ENCODE measurements at places on chromosomes 5 and 9.

DNA sequence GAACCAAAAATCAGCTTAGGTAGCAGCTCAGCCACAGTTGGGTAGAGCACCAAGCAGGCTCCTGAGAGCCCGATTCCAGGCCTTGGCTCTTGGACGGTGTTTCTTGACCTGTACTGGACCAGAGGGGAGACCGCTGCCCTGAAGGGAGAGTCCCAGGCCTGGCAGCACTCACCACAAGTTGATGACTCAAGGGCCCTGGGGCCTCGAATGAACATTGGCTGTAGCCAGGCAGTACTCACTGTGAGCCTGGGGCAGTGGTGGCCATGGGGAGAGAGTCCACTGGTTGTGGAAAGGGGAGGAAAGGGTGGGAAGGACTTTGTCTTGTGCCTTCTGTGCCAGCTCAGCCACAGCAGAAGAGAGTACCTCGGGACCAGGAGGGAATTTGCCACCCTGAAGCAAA lies 166.1 kb downstream of the EDIL3 start:
- peak; percentile 17 for DNase-seq

- DNase-seq: peak; percentile 81
Observed at GRCh38 chr5:170491479-170491878, 12.3 kb upstream of the KCNIP1 start.

GRCh38 chr9:23306731-23307130 lies 519.3 kb downstream of the ELAVL2 start:
- no peak for DNase-seq

- no peak for DNase-seq
Observed at GRCh38 chr9:5633243-5633642, 4.3 kb downstream of the RIC1 start.

DNA sequence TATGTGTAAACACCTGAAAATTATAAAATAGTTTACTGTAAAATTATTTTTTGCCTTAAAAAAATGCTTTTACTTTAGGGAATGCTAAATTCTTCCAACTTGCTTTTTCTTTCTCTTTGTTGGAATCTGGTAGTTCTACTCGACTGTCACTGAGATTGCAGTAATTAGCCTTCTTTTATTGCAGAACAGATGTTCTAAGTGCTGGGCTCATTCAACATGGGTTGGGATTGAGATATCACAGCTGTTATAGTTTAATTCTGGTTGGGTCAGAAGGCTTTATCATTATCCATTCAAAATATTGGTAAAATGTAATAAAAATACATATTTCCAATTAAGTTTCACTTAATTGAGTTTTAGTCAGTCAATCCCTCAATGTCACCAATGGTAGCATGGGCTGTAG lies 686.7 kb downstream of the CDH18 start:
- no peak for DNase-seq

DNA sequence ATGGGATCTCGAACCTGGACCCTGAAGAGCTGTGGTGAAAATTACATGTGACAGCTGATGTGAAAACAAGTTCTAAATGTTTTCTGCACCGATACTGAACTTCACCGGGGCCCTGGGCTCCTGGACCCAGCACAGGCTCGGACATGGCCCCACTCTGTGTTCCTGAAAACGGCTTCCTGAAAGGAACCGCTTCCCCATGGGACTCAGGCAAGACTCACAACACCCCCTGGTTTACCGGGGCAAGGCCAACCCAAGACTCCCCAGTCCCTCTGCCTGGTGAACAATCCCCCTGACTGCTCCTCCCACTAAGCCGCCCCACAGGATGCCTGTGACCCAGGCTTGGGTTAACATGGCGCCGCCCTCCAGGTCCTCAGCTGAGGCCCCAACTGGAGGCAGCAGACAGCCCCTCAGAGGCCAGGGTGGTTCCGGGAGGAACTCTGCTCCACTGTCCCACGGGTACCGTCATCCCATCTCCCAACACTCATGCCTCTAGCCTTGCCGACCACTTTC lies 124.5 kb upstream of the FOXD4L5 start:
- no peak for DNase-seq

DNA sequence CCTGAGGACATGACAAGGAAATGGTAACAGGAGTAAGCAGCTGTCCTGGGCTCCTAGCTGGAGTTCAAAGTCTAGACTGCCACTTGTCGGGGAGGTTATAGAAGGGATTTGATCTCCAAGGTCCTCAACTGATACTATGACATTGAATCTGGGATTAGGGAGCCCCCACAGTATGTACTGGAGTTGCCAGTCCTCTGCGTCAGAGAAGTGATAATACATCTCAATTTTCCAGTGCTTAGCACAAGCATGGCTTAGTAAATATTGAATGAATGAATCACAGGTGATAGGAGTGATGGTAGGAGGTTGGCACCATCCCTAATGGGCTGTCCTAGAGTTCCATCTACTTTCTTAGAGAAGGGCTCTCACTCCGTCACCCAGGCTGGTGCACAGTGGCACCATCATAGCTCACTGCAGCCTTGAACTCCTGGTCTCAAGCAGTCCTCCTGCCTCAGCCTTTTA lies 6.2 kb upstream of the TPM2 start:
- DNase-seq: no peak

DNA sequence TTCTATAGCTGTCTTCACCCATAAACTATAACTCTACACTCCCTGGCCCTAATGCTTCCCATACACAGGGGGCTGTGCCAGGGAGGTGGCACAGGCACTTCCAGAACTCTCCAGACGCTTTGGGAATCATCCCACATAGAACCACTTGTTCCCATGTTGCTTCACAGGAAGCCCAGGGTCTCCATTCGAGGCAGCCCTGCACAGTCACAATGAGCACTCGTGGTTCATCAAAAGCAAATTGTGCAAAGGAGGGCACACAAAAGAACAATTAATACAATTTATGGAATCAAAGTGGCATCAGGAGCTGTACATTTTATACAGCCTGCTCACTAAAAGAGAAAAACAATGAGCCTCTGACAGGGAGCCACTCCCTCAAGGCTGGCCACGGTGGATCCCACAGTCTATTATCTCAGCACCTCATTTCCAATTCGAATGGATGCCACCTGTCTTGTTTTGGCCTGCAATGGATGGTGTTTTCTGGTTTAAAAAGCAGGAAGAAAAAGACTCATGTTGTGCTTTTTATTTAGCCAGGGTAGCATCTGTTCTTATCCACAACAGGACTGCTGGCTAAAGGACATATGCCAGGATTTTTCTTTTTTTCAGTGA lies 354.8 kb downstream of the ENC1 start:
- DNase-seq: no peak

DNA sequence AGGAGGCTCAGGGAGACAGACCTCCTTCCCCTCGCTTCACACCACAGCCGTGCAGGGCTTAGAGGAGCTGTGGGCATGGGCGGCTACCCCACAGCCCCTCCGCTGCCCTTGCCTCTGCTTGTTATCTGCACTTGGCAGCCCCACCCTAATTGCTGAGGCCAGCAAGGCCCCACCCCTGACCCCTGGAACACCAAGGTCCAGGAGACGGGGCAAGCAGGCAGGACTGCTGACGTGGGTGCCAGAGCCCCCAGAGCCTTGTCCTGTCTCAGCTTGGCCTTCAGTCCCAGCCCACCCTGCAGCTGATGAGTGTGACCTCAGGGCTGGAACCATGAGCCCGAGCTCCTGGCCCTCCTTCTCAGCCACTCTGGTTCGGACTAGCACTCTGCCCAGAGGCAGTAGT lies 29.1 kb upstream of the NEURL1B start:
- DNase-seq: no peak

GRCh38 chr5:122297587-122298298 lies 14.3 kb upstream of the SNCAIP start:
- no peak for DNase-seq

GRCh38 chr9:91037511-91038482 lies 236.2 kb downstream of the SYK start:
- peak; percentile 89 for DNase-seq

GRCh38 chr9:95852059-95853032 lies 23.1 kb upstream of the ERCC6L2 start:
- DNase-seq: peak; percentile 11

DNA sequence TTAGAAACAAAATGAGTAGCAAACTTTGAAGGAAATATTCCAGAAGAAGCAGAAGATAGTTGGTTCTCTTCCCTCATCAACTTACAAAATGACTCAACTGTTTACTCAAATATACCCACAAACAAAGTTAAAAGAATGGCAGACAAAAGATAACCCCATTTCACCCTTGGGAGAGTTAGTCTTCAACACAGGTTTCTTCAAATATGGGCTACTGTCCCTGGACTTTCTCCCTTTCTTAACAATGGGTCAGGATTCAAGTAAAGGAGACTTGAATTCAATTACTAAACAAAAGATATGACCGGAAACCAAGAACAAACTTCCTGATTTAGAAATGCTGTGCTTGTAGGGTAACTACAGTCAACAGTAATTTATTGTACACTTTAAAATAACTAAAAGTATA lies 14.2 kb downstream of the RFX3 start:
- no peak for DNase-seq

DNA sequence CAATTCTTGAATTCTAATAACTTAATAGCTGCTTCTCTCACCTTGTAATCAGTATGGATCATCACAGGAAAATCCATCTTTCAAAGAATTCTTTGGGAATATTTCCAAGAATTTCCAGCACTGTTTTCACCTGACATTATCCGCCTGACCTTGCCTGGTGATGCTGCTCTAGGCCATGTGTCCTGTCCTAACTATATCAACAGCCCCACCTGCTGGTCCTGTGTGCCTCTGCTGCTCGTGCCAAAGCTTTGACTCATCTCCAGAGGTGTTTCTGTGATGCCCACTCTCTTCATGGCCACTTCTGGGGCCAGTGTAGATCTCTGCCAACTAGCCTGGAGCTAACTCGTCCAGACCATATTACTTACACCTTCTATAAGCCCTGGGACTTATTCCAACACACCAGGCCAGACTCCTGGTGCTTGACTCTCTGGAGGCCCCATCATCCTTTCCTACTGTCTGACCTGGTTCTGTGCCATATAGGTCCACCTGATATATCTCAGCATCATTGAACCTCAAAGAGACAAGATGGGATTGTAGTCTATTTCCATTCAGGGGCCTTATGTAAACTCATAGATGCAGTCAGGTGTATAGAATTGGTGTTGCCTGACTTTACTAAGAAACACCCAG lies 67.5 kb upstream of the CKMT2 start:
- DNase-seq: peak; percentile 48

DNA sequence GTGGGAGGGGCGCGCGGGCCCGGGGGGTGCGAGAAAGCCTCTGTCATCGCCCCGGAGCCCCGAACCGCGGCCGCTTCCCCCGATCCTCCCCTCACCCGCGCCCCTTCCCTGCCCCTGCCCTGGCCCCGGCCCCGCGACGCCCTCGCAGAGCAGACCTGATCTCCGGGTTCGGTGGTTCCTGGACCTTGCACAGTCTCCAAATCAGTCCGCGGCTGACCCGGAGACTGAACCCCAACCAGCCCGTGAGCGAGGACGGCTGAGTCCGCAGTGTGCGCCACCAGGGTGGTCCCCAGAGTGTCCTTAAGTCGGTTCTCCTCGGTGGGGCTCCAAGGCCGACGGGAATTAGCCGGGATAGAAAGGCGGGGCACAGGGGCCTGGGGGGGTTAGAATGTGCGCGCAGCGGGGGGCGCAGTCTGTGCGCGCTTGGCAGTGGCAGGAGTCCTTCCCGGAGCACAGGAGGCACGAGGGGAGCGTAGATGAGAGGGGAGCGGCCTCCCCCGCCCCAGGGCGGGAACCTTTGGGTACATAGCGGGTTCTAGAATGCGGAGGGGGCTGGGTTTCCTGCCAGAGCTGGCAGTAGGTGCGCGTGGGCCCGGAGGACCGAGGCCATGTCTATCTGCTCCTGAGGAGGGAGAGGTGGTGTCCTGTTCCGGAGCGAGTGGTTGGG lies 779 bp downstream of the PKN3 start:
- DNase-seq: peak; percentile 48

GRCh38 chr9:4904322-4905134 lies 80.5 kb upstream of the JAK2 start:
- DNase-seq: no peak

GRCh38 chr5:160324886-160325285 lies 12.5 kb upstream of the CCNJL start:
- no peak for DNase-seq

DNA sequence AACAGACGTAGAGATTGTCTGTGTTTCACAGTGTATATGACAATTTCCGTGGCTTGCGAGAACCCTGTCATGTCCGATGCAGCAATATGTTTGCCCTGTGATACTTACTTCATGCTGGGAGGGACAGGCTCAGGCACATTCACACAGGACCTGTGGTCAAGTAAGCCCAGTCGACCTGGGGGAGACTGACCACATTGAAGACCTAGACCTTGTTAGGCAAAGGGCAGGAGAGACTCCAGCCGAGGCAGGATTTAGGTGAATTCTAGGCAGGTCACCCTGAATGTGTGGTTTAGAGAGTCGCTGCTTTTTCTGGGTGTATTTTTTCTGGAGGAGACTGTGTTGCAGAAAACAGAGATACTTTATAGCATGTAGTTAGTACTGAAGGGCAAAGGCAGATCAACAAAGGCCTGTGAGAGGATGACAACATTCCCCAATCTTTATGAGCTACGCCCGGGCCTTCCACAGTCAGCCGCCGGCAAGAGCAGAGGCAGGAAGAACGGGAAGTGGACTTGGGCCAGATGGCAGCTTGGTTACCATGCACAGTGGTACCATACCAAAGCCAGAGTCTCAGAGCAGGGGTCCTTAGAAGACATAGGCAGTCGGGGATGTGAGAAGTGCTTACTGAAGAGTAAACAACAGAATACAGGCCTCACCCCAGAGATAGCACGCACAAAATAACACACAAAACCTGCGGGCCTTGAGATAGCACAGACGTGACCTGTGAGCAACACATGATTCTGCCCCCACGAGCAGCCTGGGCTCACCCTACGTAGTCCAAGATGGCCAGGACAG lies 220.7 kb downstream of the CACNA1B start:
- no peak for DNase-seq

DNA sequence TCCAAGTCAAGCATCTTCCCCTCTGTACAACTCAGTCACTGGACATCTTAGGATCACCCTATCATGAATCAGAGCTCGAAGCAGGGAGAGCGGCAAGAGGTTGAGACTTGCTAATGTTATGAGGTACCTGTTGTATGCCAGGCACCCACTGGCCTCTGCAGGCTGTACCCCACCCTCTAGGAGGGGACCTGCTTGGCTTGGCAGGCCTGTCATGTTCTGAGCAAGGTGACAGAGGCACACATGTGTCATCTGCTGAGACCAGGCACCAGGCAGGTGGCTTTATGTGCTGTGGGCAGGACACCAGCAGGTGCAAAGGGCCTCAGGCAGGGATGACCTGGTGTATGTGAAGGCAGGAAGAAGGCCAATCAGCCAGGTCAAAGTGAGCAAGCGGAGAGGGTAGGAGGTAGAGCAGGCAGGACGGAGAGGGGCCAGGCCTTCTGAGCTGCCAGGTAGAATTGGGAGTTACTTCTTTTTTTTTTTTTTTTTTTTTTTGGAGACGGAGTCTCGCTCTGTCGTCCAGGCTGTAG lies 60.3 kb upstream of the RPL26L1 start:
- no peak for DNase-seq

GRCh38 chr5:100322483-100322882 lies 212.7 kb upstream of the FAM174A start:
- DNase-seq: no peak
